Stimulated activated CD4-positive, alpha-beta T cell treated with anti-CD3 and anti-CD28 coated beads, Interleukin-15, amount 100 ng/mL, for 1 hour (primary cell): ENCODE measurements at places on chromosomes 12 and 14.

- no peak for DNase-seq
These were observed 236.5 kb downstream of the PDZRN4 start for GRCh38 chr12:41424651-41425050.

DNA sequence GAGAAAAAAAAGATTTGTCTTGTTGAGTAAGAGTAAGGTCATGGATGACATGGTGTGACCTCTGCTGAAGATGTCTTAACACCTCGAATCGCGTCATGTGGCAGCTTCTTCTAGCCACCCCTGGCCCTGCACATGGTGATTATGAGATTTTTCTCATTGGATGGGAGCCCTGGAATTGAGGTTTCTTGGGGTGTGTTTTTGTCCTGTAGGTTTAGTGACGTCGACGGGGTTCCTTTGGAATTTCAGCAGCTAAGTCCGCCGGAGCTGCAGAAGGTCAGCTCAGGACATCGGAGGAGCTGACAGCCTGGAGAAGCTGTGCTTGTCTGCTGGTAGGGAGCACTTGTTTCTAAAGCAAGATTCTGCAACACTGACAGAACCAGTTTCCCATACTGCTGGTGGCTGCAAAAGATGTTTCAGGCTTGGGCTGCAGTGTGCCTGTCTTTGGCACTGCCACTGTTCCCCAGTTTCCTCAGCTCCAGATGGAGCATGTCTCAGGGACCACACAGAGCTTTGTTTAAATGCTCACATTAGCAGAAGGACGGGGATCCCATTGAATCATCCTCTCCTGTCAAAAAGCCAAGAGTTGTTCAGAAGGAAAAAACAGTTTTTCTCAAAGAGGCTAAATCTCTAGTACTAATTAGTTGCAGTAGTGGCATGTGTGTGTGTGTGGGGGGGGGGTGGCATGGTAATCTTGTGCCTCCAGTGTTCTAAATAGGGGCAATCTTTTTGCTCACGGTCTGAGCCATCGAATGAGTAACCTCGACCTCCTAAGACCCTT, 5.2 kb upstream of the FOS start:
- no peak for DNase-seq

DNA sequence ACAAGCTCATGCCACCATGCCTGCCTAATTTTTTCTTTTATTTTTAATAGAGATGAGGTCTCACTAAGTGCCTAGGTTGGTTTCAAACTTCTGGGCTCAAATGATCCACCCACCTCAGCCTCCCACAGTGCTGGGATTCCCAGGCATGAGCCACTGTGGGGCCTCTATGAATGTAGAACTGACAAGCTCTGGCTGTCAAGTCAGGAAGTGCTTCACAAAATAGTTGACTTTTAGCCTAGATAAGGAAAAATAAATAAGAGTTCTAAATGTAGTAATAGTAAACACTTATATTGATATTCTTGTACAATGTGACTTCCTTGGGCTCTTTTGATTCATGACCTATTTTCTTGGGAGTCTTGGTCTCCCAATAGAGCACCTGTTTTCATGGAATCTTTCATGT, 40.0 kb downstream of the RMST start:
- no peak for DNase-seq

DNA sequence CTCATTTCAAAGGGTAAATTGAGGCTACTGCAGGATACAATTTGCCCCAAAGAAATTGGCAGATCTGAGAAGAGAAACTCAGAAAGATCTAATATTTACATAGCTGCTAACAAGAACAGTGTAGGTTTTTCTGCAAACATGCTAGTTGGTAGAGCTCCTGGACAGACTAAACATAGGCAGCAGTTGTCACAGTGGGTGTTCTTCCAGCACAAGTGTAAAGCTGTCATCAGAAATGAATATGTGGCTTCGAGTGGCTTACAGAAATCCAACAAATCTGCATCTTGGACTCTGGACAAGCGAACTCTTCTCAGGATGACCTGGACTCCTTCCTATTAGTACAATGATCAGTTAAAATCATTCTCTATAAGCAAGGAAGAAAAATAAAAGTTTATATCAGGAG, 5.9 kb downstream of the CBX5 start:
- DNase-seq = no peak
